Activated naive CD4-positive, alpha-beta T cell treated with anti-CD3 and anti-CD28 coated beads, Interleukin-2, amount 50 U/mL, for 16 hours (primary cell): ENCODE measurements at places on chromosomes 1 and 21.

GRCh38 chr21:42159560-42160110, 59.3 kb upstream of the ABCG1 start:
- no peak for DNase-seq

DNA sequence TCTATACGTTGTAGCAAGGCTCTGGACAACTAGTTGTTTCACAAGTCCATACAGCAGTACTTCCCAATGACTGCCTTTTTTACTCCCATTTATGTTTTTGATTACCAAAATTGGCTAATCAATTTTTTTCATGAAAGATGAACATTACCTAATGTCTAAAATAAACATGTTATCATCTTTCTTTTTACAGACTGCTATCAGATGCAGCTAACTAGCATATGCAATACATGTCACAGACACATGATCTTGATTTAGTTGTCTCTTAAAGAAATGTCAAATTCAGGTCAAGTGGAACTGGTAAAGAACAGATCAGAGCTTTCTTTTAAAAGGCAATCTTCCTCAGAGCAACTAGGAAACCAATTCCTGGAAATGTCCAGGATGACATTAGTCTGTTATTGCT, 630 bp upstream of the DBT start:
- DNase-seq: no peak

DNA sequence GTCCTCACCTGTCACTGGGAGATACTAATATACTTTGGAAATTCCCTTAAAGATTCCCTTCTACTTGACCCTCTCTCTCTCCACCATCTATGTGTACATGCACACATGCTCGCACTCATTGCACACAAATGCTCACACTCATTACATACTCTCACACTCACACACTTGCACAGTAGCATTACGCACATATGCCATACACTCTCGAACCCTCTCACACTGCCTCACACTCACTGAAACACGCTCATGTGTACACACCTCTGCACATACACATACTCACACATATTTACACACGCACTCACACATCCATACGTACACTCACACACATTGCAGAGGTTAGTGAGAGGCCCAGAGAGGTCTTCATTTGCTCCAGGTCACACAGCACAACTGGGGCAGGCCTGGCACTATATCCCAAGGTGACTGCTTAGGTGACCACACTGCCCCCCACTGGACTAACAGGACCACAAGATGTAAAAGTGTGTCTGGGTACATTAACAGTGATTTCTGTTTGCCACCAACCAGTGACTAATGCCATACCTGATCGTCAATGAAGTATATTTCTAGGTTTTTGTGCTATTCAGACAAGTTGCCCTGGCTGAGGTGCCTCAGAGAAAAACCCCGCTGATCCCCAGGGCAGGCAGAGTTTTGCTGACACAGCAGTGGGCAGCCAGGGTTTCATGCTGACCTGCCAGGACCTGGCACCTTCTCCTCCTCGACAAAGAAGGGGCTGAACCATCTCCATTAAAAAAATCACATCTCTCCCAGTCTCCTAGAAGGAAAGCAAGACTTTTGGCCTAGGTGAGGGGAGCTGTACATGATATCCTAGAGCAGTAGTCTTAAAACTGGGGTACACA, 28.5 kb upstream of the CAMK1G start:
- DNase-seq: no peak

- DNase-seq: no peak
These were observed 133.6 kb downstream of the EIF4G3 start for GRCh38 chr1:21042929-21043605.

GRCh38 chr1:36778740-36779139, 255.6 kb downstream of the GRIK3 start:
- no peak for DNase-seq

DNA sequence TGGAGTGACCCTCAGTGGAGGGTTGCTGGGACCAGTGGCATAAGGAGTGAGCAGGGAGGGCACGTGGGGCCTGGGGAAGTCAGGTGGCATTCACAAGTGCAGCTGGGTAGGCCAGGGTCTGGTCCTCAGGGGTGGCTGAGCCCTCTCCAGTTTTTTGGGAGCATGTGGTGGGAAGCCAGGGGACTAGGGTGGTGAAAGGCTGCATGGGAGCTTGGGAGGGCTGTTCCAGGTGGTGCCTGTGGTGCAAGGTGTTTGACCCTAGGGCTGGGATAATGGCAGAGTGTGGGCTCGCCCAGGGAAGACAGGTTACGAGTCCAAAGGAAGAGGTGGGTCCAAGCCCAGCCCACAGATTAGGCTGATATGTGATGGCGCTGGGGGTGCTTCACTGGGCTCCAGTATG, 30.5 kb downstream of the MAN1C1 start:
- DNase-seq: no peak

DNA sequence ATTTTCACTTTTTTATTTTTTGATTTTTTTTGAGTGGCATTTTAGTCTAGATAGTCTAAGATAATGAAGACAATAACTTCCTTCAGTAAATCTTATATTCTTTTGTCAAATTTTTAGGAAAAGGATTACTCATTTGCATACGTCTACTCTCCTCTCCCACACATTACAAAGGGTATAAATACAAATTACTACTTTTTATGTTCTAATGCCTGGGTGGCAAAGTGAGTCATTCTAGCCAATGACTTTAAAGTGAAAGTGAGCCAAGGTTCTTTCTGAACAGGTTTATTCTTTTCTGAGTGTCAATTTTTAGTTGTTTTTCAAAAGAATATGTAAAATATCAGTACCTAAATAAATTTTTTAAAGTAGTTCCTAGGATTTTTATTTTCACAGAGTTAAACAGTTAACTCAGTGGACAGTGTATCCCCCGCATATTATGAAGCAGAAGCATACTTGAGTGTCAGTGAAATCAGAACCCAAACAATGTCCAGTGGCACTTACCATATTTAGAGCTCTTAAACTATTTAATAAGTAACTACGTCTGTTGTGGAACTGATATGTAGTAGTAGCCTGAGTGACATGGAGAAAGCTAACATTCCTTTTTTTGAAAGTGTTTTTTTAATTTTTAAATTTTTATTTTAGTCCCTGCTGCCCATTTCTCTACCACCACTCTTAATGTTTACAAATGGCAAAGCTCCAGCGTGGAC, 141.7 kb downstream of the PHTF1 start:
- DNase-seq: no peak

DNA sequence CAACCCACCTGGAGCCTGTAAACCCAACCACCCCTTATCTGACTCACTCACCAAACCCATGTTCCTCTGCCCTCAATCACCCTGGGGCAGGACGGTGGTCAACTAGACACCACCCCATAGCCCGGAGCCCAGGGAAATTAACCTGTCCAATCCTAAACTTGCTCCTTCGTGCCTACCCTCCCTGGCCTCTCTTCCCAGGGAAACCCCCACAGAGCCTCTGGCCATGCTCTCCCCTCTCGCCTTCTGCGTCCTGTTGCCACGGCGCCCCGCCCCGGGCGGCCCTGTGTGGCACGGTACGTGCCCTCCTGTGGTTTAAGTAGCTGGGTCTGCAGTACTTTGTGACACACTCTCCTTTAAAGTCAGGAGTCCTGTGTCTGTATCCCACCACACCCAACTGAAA, 4.0 kb upstream of the FTCD start:
- DNase-seq: no peak

DNA sequence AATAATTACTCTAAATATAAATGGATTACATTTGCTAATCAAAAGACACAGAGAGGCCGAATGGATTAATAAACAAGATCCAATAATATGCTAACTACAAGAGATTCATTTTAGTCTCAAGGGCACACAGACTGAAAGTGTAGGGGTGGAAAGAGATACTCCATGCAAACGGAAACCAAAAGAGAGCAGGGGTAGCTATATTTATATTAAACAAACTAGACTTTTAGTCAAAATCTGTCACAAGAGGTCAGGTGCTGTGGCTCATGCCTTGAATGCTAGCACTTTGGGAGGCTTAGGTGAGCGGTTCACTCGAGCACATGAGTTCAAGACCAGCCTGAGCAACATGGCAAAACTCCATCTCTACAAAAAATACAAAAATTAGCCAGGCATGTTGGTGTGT, 33.6 kb upstream of the DISP1 start:
- no peak for DNase-seq

DNA sequence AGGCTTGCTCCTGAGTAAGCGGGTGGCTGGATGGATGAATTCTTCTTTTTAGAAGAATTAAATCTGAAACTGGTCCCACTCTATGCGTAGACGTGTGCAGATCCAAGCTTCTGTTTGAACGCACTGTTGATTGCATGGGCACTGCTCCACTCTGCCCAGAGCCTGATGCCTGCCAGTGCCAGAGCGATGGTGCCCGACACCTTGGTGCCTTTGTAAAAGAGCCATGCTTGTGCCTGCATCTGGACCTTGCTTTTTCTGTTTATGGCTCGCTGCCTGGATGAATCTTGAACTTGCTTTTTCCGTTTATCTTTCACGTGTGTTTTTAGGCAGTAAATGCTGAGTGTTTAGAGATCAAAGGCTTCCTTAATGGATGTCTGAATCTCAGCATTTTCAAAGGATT, 15.0 kb upstream of the PWP2 start:
- DNase-seq: no peak

- no peak for DNase-seq
These were observed 31.4 kb downstream of the LY9 start for GRCh38 chr1:160827418-160827817.

DNA sequence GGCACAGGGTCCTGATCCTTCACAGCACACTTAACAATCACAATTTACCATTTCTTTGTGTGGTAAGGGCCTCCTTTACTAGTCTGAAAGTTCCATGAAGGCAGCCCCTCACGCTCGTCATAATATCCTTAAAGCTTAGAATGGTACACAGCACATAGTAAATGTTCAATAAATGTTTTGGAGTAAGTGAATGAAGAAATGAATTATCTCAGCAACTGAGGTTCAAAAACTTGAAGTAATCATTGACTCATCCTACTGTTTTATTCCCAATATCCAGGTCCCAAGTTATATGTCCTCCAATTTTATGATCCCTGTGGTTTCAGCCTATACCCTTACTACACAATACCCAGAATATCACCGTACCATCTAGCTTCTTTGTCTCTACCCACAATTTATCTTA, 2.2 kb upstream of the C1orf162 start:
- DNase-seq: no peak

DNA sequence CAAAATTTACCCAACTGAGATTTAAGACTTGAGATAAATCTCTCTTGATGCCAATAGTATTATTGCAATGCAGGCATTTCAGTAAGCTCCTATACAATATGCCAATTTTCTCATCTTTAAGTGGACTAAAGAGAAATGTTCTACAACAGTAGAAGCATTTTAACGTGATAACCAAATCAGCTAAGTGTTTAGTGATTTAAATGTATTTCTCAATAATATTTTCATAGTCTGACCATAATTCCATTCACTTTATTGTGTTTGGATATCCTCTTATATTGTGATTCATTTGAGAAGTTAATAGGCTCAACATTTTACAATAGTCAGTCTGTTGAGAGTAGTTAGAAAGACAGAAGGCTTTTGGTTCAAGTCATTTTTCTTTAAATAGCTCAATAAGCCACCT, 44.6 kb upstream of the DR1 start:
- no peak for DNase-seq

- no peak for DNase-seq
These were observed 301.2 kb downstream of the DUSP10 start for GRCh38 chr1:221440658-221441057.

- DNase-seq: no peak
These were observed 194.0 kb downstream of the NPHP4 start for GRCh38 chr1:5798151-5798730.

- DNase-seq: no peak
These were observed 83.4 kb downstream of the MAB21L3 start for GRCh38 chr1:116194568-116194967.

DNA sequence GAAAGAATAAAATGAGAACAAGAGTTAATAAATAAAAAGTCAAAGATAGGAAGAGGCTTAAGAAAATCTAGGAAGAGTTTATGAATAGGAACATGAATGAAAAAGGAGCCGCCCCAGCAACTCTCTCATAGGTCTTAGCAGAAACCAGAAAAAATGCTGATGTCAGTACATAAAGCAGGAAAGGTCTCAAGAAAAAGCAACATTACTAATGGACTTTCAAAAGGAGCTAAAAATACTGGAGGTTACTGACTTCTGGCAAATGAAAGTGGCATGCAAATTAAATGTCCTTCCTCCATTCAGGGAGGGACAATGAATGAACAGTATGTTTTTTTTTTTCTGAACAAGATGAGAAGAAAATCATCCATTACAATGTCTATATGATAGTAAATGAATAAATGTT, 387.6 kb downstream of the BRINP2 start:
- no peak for DNase-seq

- DNase-seq: no peak
These were observed 242.6 kb downstream of the PAPPA2 start for GRCh38 chr1:176705585-176705984.

DNA sequence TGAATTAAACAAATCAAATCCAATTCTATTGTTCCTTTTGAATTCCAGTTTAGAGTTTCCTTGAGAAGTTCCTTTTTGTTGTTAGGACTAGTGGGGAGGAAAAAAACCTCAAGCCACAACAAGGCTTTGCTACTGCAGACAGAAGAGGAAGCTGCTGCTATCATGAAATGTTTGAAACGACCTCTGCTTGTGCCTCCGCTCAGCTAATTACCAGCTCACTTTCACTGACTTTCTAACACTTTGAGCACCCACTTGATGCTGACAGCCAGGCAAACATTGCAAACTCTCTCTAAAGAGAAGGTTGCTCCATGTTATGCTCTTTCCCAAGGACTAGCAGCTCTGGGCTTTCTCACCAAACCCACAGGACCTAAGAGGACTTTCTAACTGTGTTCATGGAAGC, 203.9 kb upstream of the PROX1 start:
- no peak for DNase-seq

DNA sequence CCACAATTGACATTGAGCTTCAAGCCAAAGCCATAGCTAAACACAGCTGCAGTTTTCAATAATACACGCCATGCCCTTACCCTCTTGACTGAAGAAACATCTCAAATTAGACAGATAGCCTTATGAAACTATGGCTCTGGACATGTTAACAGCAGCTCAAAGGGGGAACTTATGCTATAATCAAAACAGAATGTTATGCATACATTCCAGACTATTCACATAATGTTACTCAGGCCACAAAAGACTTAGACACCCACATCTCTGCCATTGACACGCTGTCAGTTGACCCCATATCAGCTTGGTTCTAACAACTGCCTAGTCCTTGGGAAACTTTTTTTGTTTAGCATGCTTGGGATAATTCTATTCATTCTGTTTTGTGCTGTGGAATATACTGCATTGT, 2.3 kb upstream of the NENF start:
- DNase-seq: no peak

GRCh38 chr1:47313915-47314664, at the start of gene STIL:
TSS of gene STIL (minus strand) at chr1:47314147. CDS start at chr1:47310319, 3,828 bp downstream.
- peak; percentile 96 for DNase-seq

- DNase-seq: no peak
These were observed at the start of gene KCNJ6 for GRCh38 chr21:37916310-37917051. TSS of gene KCNJ6 (minus strand) at chr21:37916457. CDS start at chr21:37840682, 75,775 bp downstream.
